ENCODE measurements at places on chromosomes 13 and 19. TPM values are rescaled to one million over a fixed set of nuclear protein-coding genes. Genes with fewer than 3 reads are reported as not detected.

DNA sequence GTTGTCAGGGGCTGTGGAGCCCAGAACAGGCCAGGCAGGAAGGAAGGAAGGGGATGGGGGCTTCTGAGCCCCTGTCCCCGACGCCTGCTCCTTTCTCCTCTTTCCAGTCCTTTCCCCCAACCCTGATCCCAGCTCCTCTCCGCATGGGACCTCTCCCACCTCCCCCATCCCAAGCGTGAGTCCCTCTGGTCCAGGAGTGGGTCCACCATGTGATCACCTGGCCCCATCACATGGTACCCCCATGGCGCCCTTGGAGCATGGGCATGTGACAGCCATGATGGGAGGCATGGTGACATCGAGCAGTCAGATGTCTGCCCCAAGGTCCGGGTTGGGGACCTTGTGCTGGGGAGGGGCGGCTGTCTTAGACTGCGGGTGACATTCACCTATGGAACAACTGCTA is 9.2 kb downstream of the RYR1 start:
- peaks cover 4% of the 10 kb centered on the region for H3K4me1 ChIP-seq
- DNase-seq: no peak
- H3K4me3 ChIP-seq: no peak overlapping the region
- no peak overlapping the region for H3K27ac ChIP-seq

DNA sequence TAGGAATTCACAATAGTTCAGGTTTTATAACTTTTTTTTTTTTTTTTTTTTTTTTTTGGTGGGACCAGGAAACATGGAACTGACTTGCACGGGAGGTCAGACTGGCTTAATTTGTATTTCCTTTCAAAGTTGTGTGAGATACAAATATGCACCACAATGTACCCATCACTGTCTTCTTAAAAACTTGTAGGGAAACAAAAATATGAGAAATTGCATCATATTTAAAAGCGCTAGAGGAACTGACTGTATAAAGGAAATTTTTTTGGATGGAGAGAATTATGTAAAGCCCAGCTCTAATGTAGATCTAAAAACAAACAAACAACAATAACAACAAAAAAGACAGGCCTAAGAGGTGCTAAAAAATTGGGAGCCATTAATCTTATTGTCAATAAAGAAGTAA is 246.5 kb downstream of the DCT start:
- DNase-seq: no peak
- no peak overlapping the region for H3K4me3 ChIP-seq
- peaks cover 18% of the 10 kb centered on the region for H3K4me1 ChIP-seq
- H3K27me3 ChIP-seq: no peaks in the 10 kb centered on the region
- no peak overlapping the region for H3K27ac ChIP-seq

DNA sequence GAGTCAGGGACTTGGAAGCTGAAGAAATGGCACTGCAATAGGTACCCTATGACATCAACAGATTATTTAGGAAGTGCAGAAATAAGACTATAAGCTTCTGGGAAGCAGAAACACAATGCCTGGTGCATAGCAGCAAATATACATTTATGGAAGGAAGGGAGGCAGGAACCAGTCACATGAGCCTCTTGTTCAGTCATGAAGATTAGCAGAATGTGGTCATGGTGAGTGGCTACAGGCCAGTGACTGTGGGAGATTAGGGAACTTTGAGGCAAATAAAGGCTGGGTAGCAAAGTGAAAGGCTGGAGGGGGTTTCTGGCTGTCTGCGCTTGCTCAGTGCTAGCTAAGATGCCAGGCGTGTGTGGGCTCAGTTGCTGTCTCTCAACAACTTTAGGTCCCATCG is 96.3 kb downstream of the EPSTI1 start:
- H3K36me3 ChIP-seq: peaks cover 11% of the 10 kb centered on the region
- DNase-seq: no peak
- H3K4me1 ChIP-seq: peaks cover 5% of the 10 kb centered on the region
- no peaks in the 10 kb centered on the region for H3K27me3 ChIP-seq

DNA sequence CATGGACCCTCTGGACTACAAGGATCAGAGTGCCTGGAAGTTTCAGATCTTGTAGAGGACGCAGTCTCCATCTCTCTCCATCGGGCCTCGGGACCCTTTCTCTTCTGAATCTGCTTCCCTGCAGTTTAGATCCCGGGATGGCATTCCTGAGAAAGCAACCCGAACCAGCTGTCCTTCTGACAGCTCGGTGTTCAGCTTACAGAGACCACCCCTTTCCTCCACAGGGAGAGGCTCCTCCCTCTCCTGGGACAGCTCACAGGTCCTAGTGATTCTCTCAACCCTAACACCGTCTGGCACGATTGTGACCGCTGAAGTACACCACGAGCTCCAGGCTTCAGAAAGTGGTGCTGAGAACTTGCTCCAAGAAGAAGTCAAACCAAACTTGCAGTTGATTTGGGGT is 18.2 kb downstream of the CRX start:
- no peak overlapping the region for H3K4me3 ChIP-seq
- peaks cover 9% of the 10 kb centered on the region for H3K27me3 ChIP-seq
- H3K27ac ChIP-seq: no peak overlapping the region
- no peak for DNase-seq

DNA sequence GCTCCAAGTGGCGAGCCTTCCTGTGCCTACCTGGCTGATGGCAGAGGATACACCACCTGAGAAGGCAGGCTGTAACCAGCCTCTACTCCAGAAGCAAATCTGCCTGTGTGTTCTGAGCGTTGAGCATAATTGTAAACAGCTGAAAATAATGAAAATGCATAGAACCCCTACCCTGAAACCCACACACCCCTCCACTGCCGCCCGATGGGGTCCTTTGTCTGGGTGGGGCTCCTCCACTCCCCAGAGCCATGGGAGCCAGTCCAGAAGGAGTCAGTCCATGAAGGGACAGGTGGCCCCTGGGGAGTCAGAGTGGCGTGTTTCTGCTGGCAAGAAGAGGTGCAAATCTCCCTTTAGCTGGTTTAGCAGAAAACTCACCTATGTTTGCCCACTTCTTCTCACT is 8.0 kb upstream of the SOX1 start:
- peaks cover 76% of the 10 kb centered on the region for H3K27me3 ChIP-seq
- H3K4me1 ChIP-seq: peaks cover 4% of the 10 kb centered on the region
- DNase-seq: no peak
- H3K36me3 ChIP-seq: peaks cover 8% of the 10 kb centered on the region
- no peak overlapping the region for H3K27ac ChIP-seq

DNA sequence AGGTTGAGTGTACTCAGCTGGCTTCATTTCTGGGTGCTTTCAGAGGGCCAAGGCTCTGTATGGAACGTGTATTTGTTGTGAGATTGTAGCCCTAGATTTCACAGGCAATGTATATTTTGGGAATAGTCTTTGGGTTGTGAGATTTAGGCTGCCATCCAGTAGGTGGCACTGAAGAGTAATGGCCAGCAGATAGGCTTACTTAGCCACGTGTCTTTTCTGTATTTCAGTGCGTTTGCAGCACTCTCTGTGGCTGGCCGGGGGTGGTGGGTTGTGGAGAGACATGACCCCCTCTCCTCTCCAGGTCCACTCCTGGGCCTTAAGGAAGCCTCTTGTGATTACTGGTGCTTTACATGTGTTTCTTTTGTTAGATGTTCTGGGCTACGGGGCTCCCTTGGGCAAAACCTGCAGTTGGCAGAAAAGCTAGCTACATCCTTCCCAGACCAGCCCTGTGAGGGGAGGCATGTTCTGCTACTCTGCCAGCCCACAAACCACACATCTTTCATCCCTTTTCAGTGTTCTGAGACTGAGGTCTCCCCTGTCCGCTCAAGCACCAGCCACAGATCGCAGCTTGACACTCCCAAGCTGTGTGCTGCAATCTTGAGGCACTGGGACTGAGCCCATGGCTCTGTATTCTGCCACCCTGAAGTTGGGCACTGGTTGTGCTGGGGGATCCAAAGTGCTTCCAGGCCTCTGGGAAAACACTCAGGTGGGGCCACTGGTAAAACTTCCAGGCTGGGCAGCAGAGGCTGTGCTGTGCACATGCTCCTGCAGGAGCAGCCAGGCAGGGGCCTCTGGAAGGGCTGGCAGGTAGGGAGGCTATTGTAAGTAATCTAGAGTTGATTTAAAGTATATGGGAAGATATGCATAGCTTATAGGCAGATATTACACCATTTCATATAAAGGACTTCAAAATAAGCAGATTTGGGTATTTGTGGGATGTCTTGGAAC is 1096.8 kb upstream of the PCDH20 start:
- no peak overlapping the region for H3K4me3 ChIP-seq
- DNase-seq: peak; percentile 48
- no peaks in the 10 kb centered on the region for H3K27me3 ChIP-seq
- no peak overlapping the region for H3K27ac ChIP-seq

- no peaks in the 10 kb centered on the region for H3K36me3 ChIP-seq
- no peak for DNase-seq
- H3K27me3 ChIP-seq: no peaks in the 10 kb centered on the region
- H3K27ac ChIP-seq: no peak overlapping the region
- no peaks in the 10 kb centered on the region for H3K4me1 ChIP-seq
Measured at GRCh38 chr13:67821606-67822005, 591.5 kb upstream of the PCDH9 start.

ZNF665 gene
- total RNA-seq: 6.5 TPM

REEP6 gene
- total RNA-seq: 2.1 TPM

ZNF626 gene
- 8.0 TPM for total RNA-seq

LILRB5 gene
- not detected for total RNA-seq

CEACAM16 gene
- total RNA-seq: not detected

IGFL1 gene
- total RNA-seq: not detected
